HEK293T (cell line): ENCODE measurements at places on chromosomes 2 and 18.
A peak's percentile ranks its signal among the peaks of the same experiment; 100 is the strongest.

DNA sequence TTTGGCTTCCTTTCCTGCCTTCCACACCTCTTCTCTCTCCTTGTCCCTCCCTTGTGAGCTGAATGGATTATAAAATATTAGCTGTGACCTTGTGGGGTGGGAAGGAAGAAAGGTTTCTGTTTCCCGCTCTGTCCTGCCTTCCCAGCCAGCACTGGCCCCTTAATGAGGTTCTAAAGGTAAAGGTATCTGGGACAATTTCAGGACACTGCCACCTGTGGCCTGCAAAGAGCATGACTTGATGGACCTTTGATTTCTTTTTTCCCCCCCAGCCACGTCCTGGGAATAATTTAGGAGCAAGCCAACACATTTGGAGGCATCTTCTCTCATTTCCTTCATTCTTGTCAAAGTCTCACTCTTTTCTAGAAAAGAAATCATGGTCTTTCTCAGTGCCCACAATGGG, 246.7 kb upstream of the EPAS1 start:
- DNase-seq = no peak

DNA sequence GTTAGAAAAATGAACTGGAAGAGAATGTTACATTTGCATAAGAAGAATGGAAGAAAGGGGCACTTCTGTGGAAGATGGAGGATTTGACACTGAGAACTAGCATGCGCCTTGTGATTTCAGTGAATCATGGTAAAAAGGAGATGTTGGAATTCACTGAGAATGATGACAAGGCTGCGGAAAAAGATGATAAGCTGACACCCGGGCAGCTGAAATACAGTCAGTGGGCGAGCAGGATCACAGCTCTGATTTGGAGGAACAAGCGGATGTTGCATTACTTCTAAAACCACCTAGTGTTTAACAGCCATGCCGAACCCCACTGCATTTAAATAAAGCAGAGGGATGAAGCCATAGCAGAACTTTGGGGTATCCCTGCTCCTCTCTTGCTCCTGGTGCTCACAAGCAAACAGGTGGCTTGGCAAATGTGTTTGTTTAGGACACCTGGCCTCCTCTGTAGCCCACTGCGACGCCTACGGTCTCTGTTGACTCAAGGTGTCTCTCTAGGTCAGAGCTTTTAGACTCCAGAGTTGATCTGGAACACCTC, 134.9 kb downstream of the NDUFA10 start:
- DNase-seq = no peak

GRCh38 chr2:100741880-100742276, 78.1 kb upstream of the NPAS2 start:
- DNase-seq = no peak

DNA sequence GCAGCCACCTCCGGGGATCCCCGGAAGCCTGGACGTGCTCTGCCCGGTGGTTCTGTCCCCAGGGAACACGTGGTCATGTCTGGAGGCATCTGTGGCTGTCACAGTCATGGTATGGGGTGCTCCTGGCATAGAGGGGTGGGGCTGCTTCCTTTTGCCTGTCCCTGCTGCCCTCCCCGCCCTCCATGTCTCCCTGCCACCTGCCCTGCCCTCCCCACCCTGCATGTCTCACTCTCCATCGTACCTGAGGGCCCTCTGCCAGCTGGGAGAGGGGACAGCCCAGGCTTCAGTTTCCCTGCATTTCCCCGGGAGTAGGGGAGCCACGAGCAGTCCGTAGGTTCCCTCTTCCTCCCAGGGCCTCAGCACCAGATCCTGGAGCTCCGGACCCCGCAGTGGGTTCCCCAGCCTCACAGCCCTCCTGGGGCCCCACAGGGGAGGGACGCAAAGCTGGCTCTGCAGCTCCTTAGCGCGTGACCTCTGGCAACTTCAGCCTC, 90.0 kb upstream of the CTDP1 start:
- no peak for DNase-seq

DNA sequence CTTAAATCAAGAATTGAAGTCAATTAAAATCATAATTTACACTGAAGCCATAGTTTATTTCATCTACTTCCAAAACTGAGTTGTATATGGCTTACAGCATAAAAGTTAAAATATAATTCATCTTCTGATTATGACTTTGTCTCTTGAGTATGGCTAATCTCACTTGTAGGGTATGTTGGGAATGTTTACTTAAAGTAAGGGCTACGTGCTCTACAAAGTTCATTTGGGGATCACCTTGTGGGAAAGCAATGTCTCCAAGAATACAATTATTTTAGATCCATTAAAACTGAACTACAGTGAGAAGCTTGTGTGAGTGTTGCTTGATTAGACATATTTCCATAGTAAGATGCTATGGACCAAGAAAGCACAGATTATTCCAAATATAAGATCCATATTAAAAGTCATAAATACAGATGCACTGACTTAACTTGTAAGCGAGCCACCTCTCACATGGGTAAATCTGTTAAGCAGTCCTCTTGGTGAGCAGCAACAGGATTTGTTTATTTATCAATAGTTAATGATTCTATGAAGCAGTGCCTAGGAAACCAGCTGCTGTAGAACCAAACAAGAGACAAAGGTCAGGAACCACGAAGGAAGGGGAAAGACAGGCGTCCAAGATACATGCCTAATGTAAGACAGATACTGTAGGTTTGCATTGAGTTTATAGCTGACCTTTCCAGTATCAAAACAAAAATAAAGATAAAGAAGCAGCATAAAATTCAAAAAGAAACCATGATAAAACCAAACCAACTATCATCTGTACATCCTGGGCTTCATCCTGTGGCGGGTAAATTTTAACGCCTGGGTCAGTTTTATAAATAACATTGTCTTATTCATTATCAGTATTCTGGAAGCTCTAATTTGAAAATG, 24.8 kb downstream of the DSG4 start:
- DNase-seq = no peak

DNA sequence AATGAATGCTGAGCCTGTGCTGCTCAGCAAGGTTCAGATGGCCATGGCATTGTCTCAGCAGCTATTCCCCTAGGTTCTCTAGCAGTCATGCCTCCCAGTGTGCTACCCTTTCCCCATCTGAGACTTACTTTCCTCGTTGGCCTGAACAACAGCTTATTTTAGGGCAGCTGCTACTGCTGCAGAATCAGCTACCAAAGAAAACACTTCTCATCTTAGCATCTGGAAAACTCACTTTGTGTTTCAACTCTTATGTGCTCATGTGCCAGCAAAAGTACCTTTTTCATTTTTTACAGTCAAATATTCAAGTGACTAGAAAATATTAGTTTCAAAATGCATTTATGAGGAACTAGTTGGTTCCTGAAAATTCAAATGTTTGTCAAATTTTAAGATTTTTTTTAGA, 60.4 kb upstream of the ZNF397 start:
- DNase-seq = no peak

GRCh38 chr18:67517444-67517765, 885 bp upstream of the DSEL start:
- DNase-seq = no peak

GRCh38 chr2:42196403-42197267, 27.5 kb downstream of the EML4 start:
- DNase-seq = peak; percentile 59

DNA sequence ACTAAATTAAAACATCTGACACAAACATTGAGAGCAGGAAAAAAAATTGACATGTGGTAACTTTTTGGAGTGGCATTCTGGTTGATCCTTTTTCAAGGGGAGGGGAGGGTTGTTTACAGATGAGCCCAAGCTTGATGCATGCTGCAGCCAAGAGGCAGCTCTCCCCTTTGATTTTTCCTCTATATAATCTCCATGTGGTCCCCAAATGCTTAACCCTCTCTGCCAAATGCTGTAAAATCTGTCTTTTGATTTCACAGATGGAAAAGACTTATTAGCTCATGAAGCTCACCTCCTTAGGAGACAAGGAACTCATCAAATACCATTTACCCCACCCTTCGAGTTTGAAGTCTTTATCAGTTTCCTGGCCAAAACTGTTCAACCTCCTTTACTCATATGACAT, 623.0 kb downstream of the NRXN1 start:
- no peak for DNase-seq

- no peak for DNase-seq
Measured at GRCh38 chr2:24948506-24948905, 23.2 kb downstream of the DNAJC27 start.

DNA sequence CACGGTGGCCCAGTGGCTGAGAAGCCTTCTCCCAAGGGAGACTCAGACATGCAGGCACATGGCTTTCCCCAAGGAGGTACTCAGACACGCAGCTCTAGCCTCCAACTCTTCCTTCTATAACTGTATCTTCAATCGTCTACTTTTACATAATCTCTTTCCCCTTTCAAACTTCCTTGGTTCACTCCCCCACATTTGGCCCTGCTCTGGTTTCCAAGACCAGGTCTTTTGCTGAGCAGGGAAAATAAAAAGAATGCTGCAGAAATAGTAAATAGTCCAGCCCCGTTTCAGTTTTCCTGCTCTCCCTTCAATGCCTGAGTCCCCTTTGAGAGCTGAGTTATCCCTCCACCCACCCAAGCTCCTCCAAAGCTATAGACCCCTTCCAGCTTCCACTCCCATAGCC, 635.0 kb downstream of the ARHGAP15 start:
- DNase-seq = no peak

- DNase-seq = peak; percentile 77
Measured at GRCh38 chr2:101205521-101206479, 46.9 kb upstream of the CNOT11 start.

DNA sequence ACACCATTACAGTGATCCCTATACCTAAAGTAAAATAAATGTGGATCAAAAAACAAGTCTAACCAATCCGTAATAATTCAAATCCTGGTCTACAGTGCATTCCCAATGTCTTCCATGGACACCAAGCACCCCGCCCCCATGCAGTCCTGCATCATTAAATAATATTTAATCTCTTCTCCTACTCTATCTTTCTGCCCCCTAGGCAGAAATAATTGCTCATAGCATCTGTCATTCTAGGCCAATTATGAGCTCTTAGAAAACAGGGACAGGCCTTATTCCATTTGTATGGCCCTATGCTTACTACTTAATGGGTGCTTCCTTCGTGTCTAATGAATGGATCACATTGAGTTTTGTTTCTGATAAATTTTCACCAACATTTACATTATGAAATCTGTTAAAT, 66.4 kb downstream of the PAX3 start:
- no peak for DNase-seq

- DNase-seq = no peak
Measured at GRCh38 chr2:174608866-174609214, 11.2 kb upstream of the WIPF1 start.

DNA sequence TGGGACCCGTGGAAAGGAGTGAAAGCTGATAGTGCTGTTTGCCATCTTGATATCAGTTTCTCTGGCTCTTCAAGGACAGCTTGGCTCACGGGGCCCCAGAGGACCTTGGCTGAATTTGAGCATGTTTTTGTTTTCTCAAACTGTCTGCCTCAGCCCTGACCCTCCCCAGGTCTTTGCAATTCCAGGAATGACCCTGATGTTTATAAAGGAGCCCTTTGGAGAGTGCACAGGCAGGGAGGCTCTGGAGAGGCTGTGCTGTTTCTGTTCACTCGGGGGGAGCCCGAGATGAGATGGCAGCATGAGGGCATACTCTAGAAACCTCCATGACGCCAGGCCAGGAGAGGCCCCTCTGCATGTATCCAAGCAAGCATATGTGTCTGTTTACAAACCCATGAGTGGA, 16.4 kb downstream of the IGFBP2 start:
- DNase-seq = no peak

DNA sequence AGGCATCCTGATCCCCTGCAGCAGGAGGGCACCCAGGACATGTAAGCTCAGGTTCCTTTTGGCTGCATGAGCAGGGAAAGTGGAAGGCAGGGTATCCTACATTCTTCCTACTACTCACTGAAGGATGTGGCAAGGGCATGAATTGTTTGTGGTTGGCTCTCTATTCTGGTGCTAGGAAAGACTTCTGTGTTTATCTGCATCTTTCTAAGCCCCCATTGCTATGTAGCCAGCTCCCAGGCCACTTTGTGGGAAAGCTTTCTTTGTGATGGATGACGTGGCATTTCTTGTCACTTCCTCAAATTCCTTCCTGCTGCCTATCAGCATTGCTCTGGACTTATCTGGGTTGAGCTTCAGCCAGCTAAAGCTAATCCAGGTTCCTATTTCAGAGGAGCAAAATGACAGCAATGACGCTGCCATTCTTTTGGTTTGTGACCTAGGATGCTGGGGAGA, 46.2 kb downstream of the MEIS1 start:
- DNase-seq = no peak

DNA sequence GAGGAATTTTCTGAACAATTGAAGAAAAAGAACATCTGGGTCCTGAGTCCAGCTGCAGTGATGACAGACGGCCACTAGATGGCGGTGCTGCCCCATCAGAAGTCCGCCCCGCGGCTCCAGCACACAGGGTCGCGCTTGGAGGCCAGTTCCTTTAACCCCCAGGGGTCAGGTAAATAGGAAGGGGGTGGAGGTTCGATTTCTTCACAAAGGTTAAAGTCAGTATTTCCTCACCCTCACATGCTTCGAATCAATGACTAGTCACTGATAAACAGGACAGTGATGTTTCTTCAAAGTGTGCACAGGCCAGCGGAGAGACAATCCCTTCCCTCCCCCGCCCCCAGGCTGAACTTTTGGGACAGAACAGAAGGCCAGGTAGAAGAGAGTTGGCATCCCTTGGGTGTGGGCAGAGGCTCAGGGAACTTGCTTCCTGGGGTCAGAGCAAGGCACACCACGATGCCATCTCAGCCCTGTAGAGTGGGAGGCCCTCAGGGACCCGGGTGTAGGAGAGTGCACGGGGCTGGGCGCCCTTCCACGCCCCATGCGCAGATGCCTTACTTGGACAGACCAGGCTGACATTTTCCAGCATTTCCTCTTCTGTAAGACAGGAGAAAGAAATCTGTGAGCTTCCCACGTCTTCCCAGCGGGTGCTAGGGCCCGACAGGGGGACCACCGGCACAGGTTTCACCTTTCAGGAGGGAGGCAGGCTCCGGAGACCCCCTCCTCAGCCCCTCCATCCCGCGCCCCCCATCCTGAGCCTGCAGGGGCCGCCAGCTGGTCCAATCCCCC, 722 bp downstream of the APOB start:
- DNase-seq = peak; percentile 66
